GM12891 (cell line): ENCODE measurements at places on chromosomes 2 and 18.

DNA sequence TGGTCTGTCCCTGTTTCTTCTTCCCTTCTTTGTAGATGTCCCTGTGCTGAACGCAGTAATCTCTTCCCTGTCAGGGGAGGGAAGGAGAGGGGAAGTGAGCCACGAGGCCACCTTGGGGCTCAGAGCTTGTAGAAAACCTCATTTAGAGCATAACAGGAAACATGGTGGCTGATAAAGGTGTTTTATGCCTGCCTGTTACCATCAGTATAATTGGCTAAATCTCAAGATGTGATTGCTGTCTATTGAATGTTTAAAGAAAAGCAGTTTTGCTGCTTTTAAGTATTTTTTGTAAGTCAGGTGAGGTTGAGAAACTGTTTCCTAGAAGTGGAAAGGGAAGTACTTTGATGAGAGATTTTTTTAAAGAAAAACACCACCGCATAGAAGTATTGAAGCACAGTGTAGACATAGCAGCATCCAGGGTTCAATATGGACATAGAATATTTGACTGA is 59.7 kb upstream of the PDK1 start:
- DNase-seq, result no peak

DNA sequence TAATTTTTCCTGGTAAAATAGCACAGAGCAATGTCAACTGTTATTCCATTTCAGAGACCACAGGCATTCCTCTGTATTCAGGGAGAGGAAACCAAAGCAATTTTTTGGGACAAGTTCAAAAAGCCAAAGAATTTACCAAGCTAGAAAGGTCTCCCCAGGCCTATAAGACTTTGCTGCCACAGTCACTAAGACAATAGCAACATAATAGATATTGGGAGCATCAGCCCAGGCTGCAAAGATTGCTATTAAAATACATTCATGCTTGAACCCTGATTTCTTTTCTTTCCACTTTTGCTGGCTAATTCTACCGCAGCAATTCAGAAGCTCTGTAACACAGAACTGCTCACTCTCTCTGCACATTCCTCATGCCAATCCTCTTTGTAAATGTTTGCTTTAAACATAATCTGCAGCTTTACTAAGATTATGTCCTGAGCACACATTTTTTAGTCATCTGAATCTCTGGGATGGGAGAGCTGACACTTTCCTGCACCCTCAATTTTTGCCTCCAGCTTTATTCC is 76.3 kb downstream of the CLHC1 start:
- DNase-seq, result no peak

- DNase-seq, result no peak
Observed at GRCh38 chr18:11322006-11322405, 172.6 kb upstream of the PIEZO2 start.

DNA sequence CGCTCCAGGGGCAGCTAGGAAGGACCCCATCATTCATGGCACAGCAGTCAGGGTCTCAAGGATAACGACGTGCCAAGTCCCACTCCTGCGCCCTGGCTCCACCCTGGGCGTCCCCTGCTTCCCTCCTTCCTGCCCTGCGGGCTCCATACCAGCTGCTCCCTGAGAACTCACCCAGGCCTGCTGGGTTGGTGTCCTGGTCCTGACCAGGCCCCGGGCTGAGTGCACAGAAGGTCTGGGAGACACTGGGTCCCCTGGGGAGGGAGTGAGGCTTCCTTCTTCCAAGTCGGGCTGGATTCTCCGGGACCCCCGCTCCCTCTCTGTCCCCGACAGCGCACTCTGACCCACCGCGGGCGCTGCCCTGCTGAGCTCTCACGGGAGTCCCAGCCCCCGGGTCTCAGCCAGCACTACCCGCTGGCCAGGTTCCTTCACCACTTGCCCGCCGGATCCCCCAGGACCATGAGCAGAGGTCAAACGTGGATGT is 160.2 kb downstream of the PXDN start:
- no peak for DNase-seq

DNA sequence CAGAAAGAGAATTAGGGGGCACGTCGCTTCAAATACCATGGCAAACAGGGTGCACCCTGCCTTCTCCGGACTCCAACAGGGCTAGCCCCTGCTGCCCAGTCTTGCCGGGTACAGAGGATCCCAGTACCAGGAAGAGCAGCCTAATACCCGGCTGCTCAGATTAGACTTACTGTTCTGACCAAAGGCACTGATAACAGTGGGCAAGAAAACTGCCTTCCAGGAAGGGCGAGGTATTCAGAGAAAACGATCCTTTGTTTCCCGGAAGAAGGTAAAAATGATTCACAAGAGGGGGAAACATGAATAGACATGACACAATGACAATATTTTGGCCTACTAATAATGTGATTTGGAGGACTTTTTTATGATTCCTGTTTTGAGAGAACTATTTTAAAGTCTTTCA is 99.9 kb downstream of the SS18 start:
- DNase-seq, result no peak

DNA sequence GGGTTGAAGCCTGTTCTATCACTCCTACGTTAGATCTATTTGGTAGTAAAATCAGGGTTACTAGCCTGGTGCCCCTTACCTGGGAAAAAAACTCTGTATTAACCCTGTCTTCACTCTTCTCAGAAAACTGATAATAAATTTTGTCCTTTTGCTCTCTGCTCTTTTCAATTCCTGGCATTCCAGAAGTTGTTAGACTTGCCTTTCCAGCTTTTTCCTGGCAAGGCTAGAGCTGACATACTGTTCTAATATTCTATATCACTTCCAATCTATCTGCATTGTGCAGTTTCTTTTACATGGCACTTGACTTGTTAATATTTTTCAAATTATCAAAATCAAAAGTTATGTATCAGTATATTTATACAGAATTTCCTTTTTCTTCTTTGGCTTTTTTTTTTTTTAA is 162.2 kb downstream of the FIGN start:
- DNase-seq, result no peak

- DNase-seq, result no peak
Observed at GRCh38 chr2:10242451-10242850, 60.3 kb upstream of the HPCAL1 start.

GRCh38 chr2:224210286-224211180 is 171.4 kb upstream of the SERPINE2 start:
- no peak for DNase-seq
